Stimulated activated CD4-positive, alpha-beta T cell treated with anti-CD3 and anti-CD28 coated beads, Interleukin-1b, Interleukin-23, amount 100 ng/mL, for 1 hour (primary cell): ENCODE measurements at places on chromosomes 6 and 20.

- no peak for DNase-seq
Measured at GRCh38 chr20:54090230-54091119, 20.1 kb upstream of the BCAS1 start.

DNA sequence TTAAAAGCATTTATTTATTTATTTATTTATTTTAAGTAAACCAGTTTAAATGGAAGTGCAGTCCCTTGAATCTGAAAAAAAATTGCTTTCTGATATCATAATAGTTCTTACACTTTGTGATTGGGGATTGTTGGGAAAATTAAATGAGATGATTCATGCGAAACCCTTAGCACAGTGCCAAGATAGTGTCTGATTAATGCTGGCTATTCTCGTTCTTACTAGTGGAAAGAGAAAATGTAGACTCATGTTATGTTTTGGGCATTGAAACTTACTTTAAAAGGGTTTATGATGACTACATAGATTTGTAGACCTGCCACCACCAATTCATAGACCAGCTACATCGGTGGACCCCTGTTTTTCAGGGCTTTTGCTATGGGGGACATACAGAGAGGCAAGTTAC is 229.2 kb upstream of the ZFP64 start:
- no peak for DNase-seq

DNA sequence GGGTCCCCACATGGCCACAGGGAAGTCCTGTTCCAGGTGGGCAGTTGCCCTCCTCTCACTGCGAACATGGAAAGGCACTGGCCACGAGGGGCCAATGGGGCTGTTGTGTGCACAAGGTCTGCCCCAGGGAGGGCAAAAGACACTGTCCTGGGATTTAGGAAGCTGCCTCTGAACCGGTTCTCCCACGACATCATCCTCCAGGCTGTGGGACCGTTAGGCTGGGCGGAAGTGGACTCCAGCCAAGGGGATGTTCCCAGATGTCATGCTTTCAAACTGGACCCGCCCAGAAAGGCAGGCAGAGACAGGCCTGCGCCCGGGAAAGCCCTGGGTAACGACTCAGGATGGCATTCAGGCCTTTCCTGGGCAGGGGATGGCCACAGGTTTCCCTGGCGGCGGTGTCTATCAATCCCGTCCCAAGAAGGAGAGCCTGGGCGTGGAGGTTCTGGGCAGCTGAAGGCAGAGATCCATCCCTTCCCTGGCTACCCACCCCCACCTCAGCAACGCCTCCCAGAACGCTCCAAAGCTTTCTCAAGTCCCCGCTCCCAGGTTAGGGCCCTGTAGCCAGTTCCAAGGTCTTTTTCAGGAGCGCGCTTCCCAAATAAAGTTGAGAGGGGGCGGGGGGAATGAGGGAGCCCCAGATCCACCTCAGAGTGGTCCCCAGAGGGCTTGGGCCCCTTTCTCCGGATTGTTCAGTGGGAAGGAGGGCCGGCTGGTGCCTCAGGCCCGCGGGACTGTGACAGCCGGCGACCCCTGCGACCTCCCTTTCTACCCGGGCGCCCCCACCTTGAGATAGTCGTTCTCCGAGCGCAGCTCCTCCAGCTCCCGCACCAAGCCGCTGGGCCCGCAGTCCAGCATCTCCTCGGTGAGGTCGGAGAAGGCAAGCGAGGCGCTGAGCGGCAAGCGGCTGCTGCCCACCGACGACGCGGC is 13.8 kb upstream of the TLDC2 start:
- DNase-seq = no peak

GRCh38 chr6:86756640-86757229 is 180.6 kb upstream of the HTR1E start:
- DNase-seq = no peak

- no peak for DNase-seq
Measured at GRCh38 chr6:133807501-133807900, 81.4 kb upstream of the TCF21 start.

DNA sequence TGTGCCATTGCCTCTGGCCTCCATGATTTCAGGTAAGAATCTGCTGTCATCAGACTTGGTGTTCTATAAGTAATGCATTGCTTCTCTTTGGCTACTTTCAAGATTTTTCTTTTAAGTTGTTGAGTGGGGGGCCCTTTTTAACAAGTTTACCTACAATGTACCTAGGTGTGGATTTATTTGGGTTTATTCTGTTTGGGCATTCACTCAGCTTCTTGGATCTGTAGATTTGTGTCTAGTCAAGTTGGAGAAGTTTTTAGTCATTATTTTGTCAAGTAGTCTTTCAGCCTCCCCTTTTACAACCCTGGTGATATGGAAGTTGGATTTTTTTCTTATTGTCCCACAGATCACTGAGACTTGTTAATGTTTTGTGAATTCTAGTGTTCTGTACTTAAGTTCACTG is 14.1 kb downstream of the ENPP5 start:
- DNase-seq = no peak

- DNase-seq = no peak
Measured at GRCh38 chr6:65259059-65259458, 448.0 kb downstream of the EYS start.

GRCh38 chr6:75213732-75214131 is 7.9 kb upstream of the COL12A1 start:
- DNase-seq = no peak

- DNase-seq = no peak
Measured at GRCh38 chr20:33441142-33441955, 2.2 kb downstream of the SNTA1 start.

GRCh38 chr6:108336971-108337370 is 42.1 kb downstream of the AFG1L start:
- no peak for DNase-seq

- no peak for DNase-seq
Measured at GRCh38 chr6:166950443-166950821, 5.9 kb downstream of the RNASET2 start.
